Cardiac septum (tissue), 1 donor: ENCODE measurements at places on chromosomes 4 and X. TPM values are rescaled to one million over a fixed set of nuclear protein-coding genes. Genes with fewer than 3 reads are reported as not detected.
A peak's percentile ranks its signal among the peaks of the same experiment; 100 is the strongest.

DNA sequence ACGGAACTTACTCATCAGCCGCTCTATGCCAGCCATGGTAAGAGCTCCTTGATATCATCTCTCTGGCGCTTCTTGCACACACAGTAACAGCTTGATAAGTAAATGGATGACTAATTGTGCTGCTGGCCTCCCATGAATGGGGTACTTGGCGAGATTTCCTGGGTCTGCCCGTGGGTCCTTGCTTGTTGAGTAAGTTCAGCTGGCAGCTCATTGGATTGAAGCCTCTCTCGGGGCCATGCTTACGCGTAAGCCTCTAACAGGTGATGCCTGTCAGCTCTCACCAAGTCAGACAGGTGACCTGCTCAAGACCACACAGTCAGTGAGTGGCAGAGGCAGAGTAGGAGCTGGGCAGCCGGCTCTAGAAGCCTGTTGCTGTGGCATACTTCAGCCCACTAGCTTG lies 7.7 kb downstream of the NSG1 start:
- no peak for DNase-seq

GRCh38 chr4:4721636-4722035 lies 137.8 kb upstream of the MSX1 start:
- no peak for DNase-seq

DNA sequence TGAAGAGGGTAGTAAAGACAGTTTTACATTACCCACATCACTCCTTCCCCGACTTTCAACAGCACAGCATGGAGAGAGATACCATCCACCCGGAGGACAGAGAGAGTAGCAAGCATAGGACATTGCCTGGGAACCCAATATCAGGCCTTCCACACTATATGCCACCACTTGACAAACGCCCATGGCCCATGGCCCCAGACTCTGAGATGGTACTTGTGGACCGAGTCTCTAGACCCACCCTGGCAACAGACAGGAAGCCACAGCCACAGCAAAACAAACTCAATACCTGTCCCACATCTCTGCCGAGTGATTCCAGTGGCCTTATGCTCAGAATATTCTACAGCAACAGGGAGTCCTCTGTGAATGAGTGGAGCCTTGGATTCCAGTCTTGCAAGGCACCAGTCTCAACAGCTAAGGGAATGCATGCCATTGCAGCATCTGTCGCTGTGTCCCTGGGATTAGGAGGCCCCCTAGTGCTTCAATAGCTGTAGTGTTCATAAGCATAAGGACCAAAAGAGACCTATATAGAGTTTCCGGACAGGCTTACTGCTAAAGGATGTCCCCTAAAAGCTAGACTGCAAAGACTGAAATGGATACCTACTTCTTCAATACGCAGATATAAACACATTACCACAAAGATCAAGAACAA lies 14.7 kb upstream of the CT55 start:
- no peak for DNase-seq

- no peak for DNase-seq
Observed at GRCh38 chr4:73589261-73589847, 30.9 kb downstream of the RASSF6 start.

DNA sequence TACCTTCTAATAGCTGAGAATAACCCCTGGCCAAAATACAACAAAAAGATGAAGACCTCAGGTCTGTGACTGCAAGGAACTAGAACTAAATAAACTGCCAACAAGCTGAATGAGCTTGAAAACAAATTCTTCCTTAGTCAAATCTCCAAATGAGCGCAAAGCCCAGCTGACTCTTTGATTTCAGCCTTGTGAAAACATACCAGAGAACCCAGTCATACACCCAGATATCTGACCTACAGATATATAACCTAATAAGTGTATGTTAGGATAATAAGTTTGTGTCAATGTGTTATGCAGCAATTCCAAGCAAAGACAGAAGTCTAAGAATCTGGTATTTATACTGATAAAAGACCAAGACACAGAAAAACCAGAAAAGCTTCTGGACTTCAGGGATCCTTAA lies 38.0 kb upstream of the ADGRL3 start:
- DNase-seq, result no peak

DNA sequence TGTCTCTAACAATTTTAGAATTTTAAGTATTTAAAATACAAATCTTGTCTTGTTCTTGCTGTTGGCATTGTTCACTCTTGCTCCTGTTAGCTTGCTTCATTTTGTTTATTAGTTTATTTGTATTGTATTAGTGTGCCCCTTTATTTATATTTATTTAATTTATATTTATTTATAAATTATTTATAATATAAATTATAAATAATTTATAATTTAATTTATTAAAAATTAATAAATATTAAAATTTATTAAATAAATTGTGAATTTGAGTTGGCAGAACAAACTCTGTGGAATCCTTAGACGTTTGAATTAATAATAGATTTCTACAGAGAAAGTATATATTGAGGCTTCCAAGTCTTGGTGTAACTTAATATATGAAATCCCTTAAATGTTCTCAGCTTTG lies 331.4 kb downstream of the SPOCK3 start:
- no peak for DNase-seq

DNA sequence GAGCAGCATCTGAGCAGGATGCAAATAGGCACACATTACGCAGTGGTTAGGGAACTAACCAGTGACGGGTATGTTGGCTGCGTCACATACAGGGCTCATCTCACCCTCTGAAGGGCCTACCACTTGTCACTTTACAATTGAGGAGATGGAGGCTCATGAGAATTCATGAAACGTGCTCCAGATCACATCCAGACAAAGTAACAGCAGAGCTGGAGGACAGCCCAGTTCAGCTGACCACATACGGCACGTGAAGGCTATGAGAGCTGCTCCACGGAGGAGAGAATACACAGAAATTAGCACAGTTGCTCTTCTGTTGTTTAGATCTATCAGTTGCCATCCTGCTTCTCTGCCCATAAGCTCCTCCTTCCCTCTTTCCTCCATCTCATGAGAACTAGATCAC lies 78.4 kb downstream of the FAM9B start:
- no peak for DNase-seq

- DNase-seq, result no peak
Observed at GRCh38 chr4:144580430-144580829, 65.5 kb upstream of the HHIP start.

- DNase-seq, result peak; percentile 20
Observed at GRCh38 chr4:10003666-10004065, 17.6 kb downstream of the SLC2A9 start.

The WDR13 gene
- total RNA-seq, result 170 TPM

The CSAG1 gene
- total RNA-seq, result not detected

The CT83 gene
- not detected for total RNA-seq

The MAGEC3 gene
- total RNA-seq, result not detected
